ENCODE measurements at places on chromosomes 1 and 21.

DNA sequence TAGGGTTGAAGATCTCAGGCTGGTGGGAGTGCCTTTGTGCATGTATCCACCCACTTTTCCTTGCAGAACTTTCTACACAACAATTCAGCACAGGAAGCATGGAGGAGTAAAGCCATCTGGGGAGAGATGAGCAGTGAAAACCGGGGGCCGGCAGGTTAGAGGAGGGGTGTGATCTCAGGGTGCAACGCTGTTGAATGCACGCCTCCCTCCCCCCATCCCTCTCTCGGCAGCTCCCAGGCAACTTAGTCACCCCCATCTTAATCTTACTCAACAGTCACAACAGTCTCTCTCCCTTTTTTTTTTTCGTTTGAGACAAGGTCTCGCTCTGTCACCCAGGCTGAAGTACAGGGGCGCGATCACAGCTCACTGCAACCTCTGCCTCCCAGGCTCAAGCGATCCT is 16.6 kb upstream of the ABCG1 start:
- no peak for DNase-seq

DNA sequence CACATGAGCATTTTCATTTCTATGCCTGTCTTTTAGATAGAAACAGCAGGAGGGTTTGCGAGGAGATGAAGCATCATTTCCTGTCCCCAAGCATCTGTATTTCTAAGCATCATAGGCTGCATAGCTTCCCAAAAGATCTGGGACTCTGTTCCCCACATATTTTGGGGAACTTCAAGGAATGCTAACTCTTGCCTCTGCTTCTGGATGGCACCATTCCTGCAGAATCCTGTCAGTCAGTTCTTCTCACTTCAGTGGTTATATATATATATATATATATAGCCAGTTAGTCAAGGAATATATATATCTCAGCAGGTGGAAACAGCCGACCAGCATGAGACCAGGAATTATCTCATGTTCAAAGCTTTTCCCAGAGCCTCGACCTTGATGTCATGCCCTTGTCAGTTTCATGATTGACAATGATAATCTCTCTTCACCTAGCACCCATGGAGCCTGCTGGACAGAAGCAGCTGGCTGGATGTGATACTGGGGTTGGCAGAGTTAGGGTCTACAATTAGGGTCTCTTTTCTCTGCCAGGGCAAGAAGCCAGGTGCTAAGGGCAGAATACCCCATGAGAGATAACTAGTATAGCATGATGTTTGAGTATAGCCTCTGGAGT is 2.4 kb downstream of the PFKFB2 start:
- DNase-seq = no peak

DNA sequence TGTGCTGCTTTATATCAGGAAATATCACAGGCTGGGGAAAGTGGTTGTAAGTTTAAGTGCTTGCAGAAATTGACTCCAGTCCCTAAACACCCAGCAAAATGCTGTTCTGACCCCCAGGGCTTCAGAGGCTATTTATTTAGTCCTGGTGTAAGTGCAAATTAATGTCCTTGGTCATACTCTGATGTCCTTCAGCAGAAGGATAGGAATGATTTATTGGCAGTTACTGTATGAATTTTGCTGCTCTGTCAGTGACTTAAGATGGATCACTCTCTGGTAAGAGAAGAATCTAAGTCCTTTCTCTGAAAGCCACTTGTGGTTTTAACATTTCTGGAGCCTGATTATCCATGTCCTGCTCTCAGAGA is 21.9 kb downstream of the FAM20B start:
- DNase-seq = no peak

- no peak for DNase-seq
Observed at GRCh38 chr1:205883792-205884191, 33.9 kb upstream of the PM20D1 start.

DNA sequence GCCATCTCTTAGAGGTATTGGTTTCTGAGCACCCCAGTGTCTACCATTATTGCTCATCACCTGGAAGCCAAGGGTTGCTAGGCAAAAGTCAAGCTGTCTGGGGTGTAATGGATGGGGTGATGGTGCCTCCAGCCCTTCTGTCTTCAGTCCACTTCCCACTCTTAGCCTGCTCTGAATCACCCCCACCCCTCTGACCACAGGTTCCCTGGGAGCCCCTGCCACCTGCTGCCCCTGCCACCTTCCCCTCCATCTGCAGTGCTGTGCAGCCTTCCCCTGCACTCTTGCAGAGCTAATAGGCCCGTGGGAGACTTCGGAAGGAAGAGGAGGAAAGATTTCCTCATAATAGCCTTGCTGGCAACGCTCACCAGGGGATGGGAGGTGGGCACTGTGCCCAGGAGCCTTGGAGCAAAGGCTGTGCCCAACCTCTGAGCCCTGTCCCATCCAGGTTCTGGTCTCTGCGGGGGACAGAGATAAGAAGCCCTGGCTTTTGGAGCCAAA is 35.5 kb downstream of the CAPN2 start:
- no peak for DNase-seq
